ENCODE measurements at places on chromosomes 12 and 14.
A peak's percentile ranks its signal among the peaks of the same experiment; 100 is the strongest.

GRCh38 chr14:25252793-25253192, 202.8 kb upstream of the STXBP6 start:
- DNase-seq: no peak

DNA sequence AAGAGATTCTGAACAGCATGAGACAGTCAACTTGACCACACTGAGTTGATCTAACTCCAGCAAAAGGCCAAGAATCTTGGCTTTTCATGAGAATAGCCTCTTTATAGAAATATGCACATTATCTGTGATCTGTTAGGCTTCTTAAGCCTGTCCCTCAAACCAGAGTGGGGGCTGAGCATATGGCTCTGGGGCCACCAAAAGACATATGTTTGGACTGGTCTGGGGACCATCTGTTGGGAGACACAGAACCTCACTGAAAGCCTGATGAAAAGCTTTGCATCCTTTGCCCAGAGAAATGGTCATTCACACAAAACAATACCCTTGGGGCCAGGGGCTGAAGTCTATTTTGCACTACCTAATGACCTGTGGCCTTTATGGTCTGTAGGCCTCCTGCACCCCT, 165.3 kb upstream of the PRMT8 start:
- DNase-seq: no peak

- no peak for DNase-seq
These were observed 505.1 kb upstream of the SYT1 start for GRCh38 chr12:78359520-78359919.

- DNase-seq: no peak
These were observed 128.7 kb downstream of the CNTN1 start for GRCh38 chr12:40820794-40821484.

DNA sequence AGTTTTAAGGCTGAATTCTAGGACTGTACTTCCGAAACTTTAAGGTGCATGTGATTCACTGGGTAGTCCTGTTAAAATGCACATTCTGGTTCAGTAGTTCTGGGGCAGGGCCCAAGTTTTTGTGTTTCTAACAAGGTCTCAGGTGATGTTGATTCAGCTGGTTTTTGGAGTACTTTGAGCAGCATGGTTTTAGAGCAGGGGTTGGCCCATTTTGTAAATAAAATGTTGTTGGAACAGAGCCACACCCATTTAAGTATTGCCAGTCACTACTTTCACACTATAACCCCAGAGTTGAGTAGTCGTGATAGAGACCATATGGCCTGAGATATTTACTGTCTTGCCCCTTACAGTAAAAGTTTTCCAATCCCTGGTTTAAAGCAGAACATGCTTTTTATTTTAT, 111.3 kb downstream of the SYNE2 start:
- no peak for DNase-seq

GRCh38 chr12:53328043-53328435, 6.6 kb upstream of the AAAS start:
- DNase-seq: no peak

DNA sequence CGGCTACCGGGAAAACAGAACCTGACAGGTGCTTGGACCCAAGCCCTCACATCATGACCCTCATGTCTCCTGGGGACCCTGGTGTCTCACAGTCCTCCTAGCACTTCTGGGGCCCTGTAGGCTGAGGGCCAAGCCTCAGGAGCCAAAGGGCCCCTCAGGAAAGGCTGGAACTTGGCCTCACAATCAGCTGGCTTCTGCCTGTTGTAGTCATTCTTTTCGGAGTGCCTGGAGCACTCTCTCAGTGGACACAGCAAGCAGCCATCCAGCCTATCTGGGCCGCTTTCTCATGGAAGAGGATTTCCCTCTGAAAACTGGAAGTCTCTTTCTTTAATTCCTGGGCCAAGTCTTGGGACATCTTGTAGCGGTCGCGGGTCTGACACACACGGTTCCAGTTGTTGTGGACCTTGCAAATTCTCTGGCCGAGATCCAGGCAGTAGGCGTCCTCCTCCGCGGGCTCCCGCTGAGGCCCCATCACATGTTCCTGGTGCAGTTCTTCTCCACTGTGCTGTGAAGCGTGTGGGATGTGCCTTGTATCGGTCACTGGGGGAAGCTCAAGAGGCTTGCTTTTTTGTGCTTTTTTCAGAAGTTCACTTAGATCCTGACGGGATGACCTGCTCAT, 169.3 kb downstream of the EMP1 start:
- DNase-seq: no peak

- no peak for DNase-seq
These were observed 7.4 kb downstream of the FBXO21 start for GRCh38 chr12:117182866-117183265.

- no peak for DNase-seq
These were observed 119.1 kb upstream of the PZP start for GRCh38 chr12:9327320-9327719.

- peak; percentile 91 for DNase-seq
These were observed 277.9 kb downstream of the SSPN start for GRCh38 chr12:26473291-26473690.

- no peak for DNase-seq
These were observed 1202.3 kb downstream of the BCL11B start for GRCh38 chr14:98069712-98070171.

- DNase-seq: no peak
These were observed 158.6 kb downstream of the ZNF664 start for GRCh38 chr12:124131659-124132058.

GRCh38 chr14:60506985-60507829, 1.7 kb upstream of the SIX6 start:
- no peak for DNase-seq

DNA sequence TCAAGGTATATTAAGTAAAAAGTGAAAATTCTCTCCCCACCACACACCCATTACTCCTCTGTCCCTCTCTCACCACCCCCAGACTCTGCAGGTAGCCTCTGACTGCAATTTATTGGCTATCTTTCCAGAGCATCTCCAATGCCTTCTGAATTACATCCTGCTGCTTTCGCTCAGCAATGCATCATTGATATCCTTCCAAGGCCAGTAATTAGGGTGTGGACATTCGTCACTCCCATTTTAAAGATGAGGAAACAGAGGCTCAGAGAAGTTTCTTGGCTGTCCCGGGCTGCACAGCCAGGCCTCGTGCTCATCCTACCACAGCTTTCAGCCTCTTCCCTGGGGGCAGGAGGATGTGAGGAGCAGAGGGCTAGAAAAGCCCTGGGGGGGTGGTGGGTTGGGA, 23.6 kb upstream of the PGF start:
- DNase-seq: no peak

- no peak for DNase-seq
These were observed 100.4 kb upstream of the PLXNC1 start for GRCh38 chr12:94047781-94048567.

DNA sequence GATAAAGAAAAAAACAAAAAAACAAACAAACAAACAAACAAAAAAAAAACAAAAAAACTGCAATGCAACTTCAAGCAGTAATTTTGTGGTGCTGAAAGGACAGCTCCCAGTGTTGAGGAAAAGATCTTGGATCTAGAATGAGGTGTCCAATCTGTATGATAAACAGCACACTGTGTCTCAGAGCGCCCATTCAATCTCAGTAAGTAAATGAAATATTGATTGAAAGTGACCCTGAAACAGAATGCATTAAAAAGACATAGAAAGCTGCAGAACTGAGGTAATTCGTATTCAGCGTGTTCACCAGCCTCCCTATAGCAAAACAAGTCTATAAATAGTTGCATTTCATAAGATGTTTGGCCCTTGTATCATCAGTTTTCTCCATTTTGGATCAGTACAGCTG, 153.0 kb downstream of the NOVA1 start:
- DNase-seq: no peak

- DNase-seq: no peak
These were observed 116.4 kb downstream of the LRIG3 start for GRCh38 chr12:58803908-58804307.

DNA sequence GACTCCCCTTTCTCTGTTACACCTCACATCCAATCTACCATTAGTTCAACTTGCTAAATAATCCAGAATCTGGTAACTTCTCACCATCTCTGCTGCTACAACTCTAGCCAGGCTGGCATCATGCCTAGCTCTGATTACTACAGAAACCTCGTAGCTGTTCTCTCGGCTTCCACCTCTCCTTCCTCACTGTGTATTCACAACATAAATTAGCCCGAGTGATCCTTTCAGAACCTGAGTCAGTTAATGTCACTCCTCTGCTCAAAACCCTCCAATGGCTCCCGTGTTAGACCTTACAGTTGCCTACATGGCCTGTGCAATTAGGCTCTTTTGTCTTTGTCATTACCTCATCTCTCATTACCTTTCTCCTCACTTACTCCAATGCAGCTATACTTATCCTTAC, 139.4 kb downstream of the PDE3A start:
- no peak for DNase-seq

DNA sequence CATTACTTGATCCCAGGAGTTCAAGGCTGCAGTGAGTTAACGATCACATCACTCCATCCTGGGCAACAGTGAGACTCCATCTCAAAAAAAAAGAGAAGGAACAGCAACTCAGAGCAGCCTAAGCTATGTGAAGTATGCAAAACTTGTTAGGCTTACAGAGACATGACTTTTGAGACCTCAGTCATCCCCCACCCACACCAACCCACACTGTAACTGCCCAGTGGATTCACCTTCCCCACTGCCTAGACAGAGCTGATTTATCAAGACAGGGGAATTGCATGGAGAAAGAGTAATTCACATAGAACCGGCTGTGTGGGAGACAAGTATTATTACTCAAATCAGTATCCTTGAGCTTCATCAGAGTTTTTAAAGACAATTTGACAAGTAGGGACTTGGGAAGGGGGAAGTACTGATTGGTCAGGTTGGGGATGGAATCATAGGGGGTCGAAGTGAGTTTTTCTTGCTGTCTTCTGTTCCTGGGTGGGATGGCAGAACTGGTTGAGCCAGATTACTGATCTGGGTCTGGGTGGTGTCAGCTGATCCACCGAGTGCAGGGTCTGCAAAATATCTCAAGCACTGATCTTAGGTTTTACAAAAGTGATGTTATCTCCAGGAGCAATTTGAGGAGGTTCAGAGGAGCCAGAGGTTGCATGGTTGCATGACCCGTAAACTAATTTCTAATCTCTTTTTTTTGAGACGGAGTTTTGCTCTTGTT, 6.2 kb upstream of the WDR89 start:
- DNase-seq: no peak

GRCh38 chr12:111192647-111193046, 176.2 kb downstream of the PHETA1 start:
- no peak for DNase-seq

GRCh38 chr12:42570076-42570475, 19.5 kb downstream of the PRICKLE1 start:
- no peak for DNase-seq

DNA sequence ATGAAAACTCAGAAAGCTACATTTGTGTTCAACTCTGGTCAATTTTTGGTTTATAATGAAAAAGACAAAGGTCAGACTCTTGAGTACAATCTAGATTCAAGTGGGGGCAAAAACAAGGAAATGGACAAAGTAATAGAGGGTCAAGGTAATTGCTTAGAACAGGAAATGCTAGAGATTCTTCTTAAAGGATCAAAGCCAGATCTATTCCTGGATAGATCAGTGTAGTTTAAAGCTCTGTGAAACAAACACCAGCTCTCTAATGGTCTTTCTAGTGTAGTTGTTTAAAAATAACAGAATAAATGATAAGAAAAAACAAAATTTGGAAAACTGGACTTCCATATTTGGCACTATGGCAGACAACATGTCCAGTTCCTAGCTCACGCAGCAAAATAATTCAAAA, 70.7 kb upstream of the SLC8A3 start:
- no peak for DNase-seq

DNA sequence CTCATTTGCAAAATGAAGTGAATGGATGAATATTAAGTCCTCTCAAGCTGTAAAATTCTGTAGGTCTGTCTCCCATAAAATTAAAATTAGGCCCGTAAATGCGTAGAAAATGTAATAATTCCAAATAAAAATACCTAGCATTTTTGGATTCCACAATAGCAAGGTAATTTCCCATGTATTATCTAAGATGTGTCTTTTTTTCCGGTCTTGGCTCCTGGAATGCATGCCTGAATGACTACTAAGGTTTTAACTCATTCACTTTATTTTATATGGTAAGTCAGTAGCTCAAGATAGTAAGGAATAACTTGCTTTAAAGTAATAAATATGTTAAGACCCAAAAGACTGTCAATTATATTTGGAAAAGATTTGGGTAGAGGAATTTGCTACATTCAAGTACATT, 11.1 kb downstream of the TXNRD1 start:
- DNase-seq: no peak
